ENCODE measurements at places on chromosomes 7 and 10. TPM values are rescaled to one million over a fixed set of nuclear protein-coding genes. Genes with fewer than 3 reads are reported as not detected.

- no peak overlapping the region for H3K4me3 ChIP-seq
- H3K4me1 ChIP-seq = no peaks in the 10 kb centered on the region
- H3K27me3 ChIP-seq = no peaks in the 10 kb centered on the region
- no peak for DNase-seq
These were observed 68.1 kb downstream of the CRPPA start for GRCh38 chr7:16353226-16353625.

GRCh38 chr7:30390736-30391636 is 87.6 kb downstream of the NOD1 start:
- H3K27me3 ChIP-seq = no peaks in the 10 kb centered on the region
- no peak overlapping the region for H3K4me3 ChIP-seq
- DNase-seq = no peak

UNCX gene
- not detected for total RNA-seq

LGI1 gene
- total RNA-seq = 28.1 TPM

- H3K4me3 ChIP-seq = no peak overlapping the region
- peaks cover 33% of the 10 kb centered on the region for H3K36me3 ChIP-seq
- no peak for DNase-seq
- peaks cover 18% of the 10 kb centered on the region for H3K4me1 ChIP-seq
These were observed 122.1 kb downstream of the EGFR start for GRCh38 chr7:55140941-55141278.

DNA sequence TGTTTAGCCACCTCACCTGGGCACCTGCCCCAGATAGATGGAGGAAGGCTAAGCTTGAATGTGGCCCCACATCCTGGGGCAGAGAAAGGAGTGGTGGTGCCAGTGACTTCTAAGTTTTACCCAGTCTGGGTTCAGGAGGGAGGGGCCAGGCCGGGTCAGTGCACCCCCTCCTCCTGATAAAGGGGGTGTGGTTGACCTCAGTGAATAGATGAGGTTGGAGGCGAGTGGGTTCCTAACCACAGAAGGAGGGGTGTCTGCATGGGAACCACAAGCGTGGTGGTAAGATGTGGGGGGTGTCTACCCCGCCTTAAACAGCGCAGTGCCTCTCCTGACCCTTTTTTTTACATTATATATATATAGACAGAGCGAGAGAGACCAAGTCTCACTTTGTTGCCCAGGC is 105.3 kb upstream of the KCTD7 start:
- no peak overlapping the region for H3K27ac ChIP-seq
- peaks cover 3% of the 10 kb centered on the region for H3K36me3 ChIP-seq
- no peaks in the 10 kb centered on the region for H3K27me3 ChIP-seq
- no peak for DNase-seq

DNA sequence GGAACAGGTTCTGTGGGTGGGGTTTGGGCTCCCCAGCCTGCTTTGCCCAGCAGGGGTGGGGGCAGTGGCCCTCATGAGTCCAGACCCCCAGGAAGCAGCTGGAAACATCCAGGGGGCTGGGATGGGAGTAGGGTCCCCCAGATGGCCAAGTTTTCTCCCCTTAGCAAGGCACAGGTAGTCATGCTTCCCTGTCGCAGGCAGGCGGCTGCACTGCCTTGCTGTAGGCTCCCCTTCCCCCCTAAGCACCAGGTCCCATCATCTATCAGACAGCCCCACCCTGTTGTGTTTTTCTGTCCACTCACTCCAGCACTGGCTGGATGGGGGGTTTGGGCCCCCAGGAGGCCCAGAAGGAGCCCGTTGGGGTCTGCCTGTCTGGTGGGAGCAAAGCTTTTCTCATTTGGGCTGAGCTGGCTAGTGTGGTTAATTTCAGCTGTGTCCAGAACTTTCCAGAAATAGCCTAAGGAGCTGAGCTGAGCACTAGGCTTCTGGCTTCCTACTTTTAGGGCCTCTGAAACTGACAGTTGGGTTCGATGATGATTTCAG is 7.9 kb downstream of the BRI3 start:
- peaks cover 40% of the 10 kb centered on the region for H3K4me1 ChIP-seq
- H3K27me3 ChIP-seq = no peaks in the 10 kb centered on the region
- no peak for DNase-seq
- H3K36me3 ChIP-seq = peaks cover 55% of the 10 kb centered on the region

MEOX2 gene
- total RNA-seq = 7.8 TPM

- H3K27me3 ChIP-seq = no peaks in the 10 kb centered on the region
- H3K4me1 ChIP-seq = peaks cover 5% of the 10 kb centered on the region
- no peaks in the 10 kb centered on the region for H3K36me3 ChIP-seq
These were observed 130.1 kb downstream of the NEBL start for GRCh38 chr10:20767028-20767427.

GRCh38 chr7:94276027-94276426 is 118.7 kb upstream of the COL1A2 start:
- H3K4me1 ChIP-seq = no peaks in the 10 kb centered on the region
- H3K27ac ChIP-seq = no peak overlapping the region
- no peaks in the 10 kb centered on the region for H3K36me3 ChIP-seq
- no peaks in the 10 kb centered on the region for H3K27me3 ChIP-seq
- no peak for DNase-seq
- H3K4me3 ChIP-seq = no peak overlapping the region

DNA sequence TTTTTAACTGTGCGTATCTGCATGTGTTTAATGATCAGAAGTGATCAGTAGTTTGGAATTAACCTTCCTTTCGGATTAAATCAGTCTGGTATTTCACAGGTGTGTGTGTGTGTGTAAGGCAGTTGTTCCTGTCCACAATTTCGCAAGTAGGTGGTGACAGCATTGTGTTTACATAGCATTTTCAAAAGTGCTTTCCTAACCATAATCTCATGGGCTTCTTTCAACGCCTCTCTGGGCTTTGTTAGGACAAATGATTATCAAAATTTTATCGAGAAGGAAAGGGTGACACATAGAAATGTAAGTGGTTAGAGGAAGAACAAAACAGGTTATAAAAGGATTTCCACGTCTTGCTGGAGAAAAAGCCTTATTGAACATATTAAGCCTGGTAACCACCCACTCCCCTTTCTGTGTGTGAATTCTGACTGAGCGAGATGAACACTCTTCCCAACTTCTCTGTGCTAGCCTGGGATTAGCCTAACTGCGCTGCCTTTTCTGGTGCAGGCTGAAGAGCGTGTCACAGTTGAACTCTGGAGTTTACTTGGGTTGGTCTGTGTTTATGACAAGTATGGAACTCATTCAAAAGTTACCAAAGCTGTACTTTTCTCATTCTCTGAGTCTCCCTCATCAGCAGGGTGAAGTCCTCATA is 292.3 kb upstream of the PITRM1 start:
- peak overlapping the region; percentile 91 for H3K27ac ChIP-seq
- H3K36me3 ChIP-seq = no peaks in the 10 kb centered on the region
- DNase-seq = no peak
- H3K27me3 ChIP-seq = no peaks in the 10 kb centered on the region
- H3K4me3 ChIP-seq = no peak overlapping the region
- peaks cover 48% of the 10 kb centered on the region for H3K4me1 ChIP-seq

- no peaks in the 10 kb centered on the region for H3K4me1 ChIP-seq
- H3K27me3 ChIP-seq = no peaks in the 10 kb centered on the region
- H3K27ac ChIP-seq = no peak overlapping the region
- no peak for DNase-seq
- H3K36me3 ChIP-seq = no peaks in the 10 kb centered on the region
These were observed 330.8 kb downstream of the EXOC4 start for GRCh38 chr7:133583545-133584171.

PRF1 gene
- total RNA-seq = 1.4 TPM

AVL9 gene
- total RNA-seq = 18.5 TPM

MRLN gene
- total RNA-seq = not detected

TSPAN33 gene
- total RNA-seq = 7.5 TPM

GRCh38 chr10:81073155-81073554 is 535.5 kb downstream of the SH2D4B start:
- no peaks in the 10 kb centered on the region for H3K27me3 ChIP-seq
- H3K36me3 ChIP-seq = no peaks in the 10 kb centered on the region
- no peak overlapping the region for H3K4me3 ChIP-seq
- no peak for DNase-seq
- no peaks in the 10 kb centered on the region for H3K4me1 ChIP-seq

POMZP3 gene
- total RNA-seq = 7.5 TPM

DNA sequence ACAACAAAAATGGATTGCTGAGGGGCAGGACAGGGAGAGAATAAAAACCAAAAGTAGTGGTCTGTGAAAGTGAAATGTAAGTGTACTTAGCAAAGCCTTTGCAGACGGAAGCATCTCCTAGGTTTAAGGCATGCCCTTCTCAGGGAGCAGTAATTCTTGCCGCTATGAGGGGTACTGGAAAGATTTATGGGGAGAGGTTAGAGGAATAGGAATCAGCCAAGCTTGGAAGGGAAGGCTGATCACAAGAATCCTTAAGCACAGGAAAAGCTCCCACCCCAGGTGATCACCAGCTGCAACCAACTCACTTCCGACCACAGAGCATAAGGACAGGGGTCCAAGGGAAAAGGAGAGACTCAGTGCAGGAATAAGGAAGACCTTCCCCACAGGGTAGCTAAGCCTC is 10.3 kb downstream of the GFRA1 start:
- H3K27me3 ChIP-seq = no peaks in the 10 kb centered on the region
- DNase-seq = no peak
- H3K4me1 ChIP-seq = no peaks in the 10 kb centered on the region
- H3K4me3 ChIP-seq = no peak overlapping the region
- no peak overlapping the region for H3K27ac ChIP-seq

YAE1 gene
- 26.4 TPM for total RNA-seq

GRCh38 chr10:79137826-79138225 is 69.1 kb downstream of the ZMIZ1 start:
- no peak overlapping the region for H3K4me3 ChIP-seq
- peak overlapping the region; percentile 92 for H3K27ac ChIP-seq
- H3K36me3 ChIP-seq = peaks cover 19% of the 10 kb centered on the region
- DNase-seq = peak; percentile 79
- H3K4me1 ChIP-seq = no peaks in the 10 kb centered on the region

H2BK1 gene
- total RNA-seq = not detected

GRCh38 chr7:92682903-92683539 is 92.8 kb upstream of the FAM133B start:
- no peaks in the 10 kb centered on the region for H3K36me3 ChIP-seq
- H3K4me1 ChIP-seq = peaks cover 22% of the 10 kb centered on the region
- H3K4me3 ChIP-seq = no peak overlapping the region
- no peak for DNase-seq

TBRG4 gene
- total RNA-seq = 57.1 TPM
